CD4-positive, alpha-beta T cell treated with Interleukin-2 at 100 ng/mL for 4 hours (primary cell): ENCODE measurements at places on chromosomes 3 and 15.
A peak's percentile ranks its signal among the peaks of the same experiment; 100 is the strongest.

GRCh38 chr3:161576714-161577510 lies 80.3 kb downstream of the OTOL1 start:
- DNase-seq = no peak

DNA sequence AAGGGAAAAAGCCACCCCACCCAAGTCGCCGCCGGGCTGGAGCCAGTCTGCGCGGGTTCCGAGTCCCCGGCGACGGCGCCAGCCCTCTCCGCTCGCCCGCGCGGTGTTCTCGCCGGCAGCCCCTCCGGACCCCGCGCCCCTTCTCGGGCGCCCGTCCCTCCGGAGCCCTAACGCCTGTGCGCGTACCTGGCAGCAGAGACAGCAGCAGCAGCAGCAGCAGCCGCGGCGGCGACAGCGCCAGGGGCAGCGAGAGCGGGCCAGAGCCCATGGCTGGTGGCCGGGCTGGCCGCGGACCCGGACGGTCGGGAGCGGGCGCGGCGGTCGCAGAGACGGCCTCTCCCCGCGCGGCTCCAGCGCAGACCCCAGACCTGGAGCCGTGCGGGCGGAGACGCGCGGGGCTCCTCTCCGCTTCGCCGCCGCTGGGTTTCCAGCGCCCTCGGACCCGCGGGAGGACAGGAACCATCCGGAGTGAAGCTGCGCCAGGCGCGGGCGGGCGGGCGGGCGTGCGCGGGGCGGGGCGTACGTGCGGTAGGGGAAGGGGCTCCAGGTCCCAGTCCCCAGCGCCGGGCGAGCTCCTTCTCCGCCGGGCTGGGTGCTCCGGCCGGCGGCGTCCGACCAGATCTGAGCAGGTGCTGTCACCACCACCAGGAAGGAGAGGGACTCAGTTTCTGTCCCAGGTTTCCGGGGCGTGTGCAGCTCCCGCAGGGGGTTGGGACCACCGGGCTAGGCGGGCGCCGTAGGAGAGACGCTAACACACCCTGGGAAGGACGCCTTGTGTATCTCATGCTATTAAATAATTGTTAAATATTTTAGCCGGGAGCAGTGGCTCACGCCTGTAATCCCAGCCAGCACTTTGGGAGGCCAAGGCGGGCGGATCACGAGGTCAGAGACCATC lies at the start of gene CHRNA3:
Gene CHRNA3, minus strand, starts transcription at position 470 of the 895 bp plus-strand sequence. Its CDS starts 202 bp downstream, at position 268.
- DNase-seq = no peak

DNA sequence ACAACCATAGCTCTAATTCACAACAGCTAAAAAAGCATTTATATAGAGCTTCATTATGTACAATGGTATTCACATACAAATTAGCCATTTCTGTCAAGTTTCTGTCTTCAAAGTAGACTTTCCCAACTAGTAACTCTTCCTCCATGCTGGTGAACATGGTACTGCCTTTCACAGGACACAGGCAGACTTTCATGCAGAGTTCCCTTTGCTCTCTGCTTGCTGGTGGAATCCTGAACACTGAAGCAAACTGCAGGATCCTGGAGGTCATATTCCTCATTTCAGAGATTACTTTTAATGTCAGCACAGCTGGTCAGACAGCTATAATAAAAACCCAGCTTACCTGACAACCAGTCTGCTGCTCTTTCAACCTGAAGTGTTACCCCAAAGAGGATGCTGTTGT lies 53.6 kb downstream of the TASOR start:
- DNase-seq = no peak

DNA sequence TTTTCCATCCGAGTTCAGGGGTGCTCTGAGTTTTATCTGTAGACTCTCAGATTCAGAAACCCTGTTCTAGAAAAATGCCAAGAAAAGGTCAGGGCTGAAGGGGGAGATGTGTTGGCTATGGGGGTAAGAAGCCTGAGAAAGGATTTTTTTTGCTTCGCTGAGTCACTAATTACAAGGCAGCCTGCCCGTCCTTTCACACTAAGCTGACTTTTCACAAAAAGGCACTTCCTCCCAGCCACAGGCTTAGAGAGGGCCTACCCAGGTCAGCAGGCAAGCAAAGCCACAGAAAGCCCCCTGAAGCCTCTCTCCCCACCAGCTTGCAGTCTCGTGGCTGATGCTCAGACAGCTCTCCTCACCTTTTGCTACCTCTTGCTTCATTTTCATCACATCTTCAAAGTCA lies 192.6 kb upstream of the PRICKLE2 start:
- DNase-seq = no peak

GRCh38 chr3:134879990-134880389 lies 84.9 kb downstream of the EPHB1 start:
- no peak for DNase-seq

DNA sequence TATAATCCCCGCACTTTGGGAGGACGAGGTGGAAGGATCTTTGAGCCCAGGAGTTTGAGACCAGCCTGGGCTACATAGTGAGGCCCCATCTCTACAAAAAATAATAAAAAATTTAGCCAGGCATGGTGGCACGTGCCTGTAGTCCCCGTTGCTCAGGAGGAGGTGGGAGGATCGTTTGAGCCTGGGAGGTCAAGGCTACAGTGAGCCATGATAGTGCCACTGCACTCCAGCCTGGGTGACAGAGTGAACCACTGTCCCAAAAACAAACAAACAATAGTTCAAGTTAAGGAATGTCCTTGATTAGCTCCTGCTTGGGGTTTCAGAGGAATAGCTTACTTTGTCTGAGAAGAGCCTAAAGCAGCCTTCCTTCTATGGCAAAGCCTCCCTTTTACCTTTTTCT lies 51.7 kb upstream of the AMOTL2 start:
- no peak for DNase-seq

DNA sequence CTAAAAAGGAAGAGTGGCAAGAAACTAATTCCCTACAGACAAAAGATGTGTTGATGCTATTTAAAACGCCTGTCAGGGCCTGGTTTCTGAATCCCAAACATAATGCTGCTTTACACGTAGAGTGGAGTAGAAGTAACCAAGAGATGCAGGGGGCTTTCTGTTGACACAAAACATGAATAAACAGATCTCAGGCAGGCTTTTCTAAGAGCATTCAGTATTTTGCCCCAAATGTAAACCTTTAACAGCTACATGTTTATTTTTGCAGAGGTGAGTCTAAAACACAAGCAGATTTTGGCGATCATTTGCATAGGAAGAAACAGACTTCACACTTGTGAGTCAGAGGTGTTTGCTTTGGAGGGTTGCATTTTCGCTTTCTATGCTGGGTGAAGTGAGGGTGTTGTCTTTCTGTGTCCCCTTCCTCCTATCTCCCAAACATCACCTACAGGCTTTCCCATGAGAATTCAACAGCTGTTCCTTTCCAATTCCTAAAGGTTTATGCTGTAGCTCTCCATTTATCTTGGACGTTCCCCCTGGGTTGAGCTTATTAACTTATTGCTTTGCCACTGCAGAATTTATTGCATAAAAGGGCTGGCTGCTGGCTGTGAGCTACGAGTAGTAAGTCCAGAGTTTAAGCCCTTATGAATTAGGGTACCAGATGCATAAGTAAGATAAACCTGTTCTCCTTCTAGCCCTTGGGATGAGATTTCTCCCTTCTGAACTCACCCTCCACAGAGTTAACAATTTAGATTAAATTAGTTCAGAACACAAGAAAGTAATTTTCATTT lies 156.7 kb downstream of the DIPK2A start:
- DNase-seq = peak; percentile 21

DNA sequence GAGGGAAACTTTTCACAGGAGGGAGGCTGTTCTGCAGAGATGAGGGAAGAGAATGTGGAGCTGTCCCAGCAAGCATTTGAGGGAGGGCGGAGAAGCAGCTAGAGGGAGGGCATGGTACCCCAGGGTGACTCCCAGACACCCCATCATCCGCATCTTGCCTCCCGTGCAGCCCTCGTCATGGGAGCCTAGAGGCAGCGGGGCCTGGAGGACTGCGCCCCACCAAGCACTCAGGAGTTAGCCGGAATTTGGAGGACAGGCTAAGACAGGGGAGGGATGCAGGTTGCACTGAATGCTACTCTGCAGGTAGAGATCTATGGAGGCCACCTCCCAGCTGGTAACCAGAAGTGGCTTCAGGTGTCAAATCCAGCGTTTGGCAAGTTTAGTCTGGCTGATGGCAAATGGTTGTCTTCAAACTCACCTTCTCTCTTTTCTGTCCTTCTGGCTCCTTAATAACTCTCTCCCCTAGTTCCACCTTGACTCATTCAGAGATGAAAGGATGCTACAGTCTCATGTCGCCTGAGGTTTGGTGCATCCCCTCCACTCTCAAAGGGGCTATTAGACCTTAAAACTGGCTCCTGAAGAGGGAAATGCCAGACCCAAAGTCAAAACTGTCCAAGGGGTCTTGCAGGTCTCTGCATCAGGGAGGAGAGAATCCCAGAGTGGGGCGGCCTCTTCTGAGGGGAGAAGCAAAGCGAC lies 155.9 kb upstream of the TLE3 start:
- DNase-seq = no peak

GRCh38 chr3:131892331-131892730 lies 142.5 kb downstream of the CPNE4 start:
- no peak for DNase-seq

DNA sequence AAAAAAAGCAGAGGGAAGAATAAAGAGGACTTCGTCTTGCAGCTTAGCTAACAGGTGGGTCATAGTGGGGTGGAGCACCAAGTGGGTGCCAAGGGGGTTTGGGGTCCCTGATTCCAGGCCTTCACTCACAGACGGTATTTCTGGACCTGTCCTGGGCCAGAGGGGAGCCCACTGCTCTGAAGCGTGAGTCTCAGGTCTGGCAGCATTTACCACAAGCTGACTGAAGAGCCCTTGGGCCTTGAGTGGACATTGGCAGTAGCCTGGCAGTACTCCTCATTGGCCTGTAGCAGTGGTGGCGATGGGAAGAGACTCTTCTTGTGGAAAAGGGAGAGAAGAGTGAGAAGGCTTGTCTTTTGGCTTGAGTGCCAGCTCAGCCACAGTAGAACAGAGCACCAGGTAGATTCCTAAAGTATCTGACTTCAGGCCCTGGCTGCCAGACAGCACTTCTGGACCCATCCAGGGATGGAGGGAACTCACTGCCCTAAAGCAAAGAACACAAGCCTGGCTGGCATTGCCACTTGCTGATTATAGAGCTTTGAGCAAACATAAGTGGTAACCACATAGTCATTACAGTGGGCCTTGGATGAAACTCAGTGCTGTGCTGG lies 72.9 kb downstream of the GLDN start:
- no peak for DNase-seq

GRCh38 chr3:187227658-187228258 lies 30.5 kb downstream of the RTP1 start:
- DNase-seq = no peak

GRCh38 chr3:81869382-81869781 lies 107.9 kb upstream of the GBE1 start:
- no peak for DNase-seq

GRCh38 chr3:169103951-169104941 lies 559.3 kb downstream of the MECOM start:
- DNase-seq = no peak

GRCh38 chr15:51205050-51205975 lies 110.6 kb upstream of the TNFAIP8L3 start:
- DNase-seq = no peak

GRCh38 chr3:102165367-102165766 lies 269.4 kb upstream of the ZPLD1 start:
- no peak for DNase-seq

DNA sequence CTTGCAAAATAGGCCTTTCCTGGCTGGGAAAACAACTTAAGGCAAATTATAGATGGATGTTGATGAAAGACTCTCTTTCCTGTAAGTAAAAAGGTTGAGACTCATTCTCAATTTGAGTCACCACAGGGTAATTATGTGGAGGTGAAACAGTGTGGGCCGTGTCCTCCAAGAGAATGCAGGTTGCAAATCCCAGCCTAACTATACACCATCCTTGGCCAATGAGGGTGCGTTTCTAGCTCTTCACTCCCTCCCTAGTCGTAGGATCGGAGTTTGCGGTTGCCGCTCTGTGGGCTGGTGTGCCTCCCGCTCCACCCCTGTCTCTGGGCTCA lies 259.9 kb downstream of the PLCL2 start:
- DNase-seq = no peak

GRCh38 chr15:89494941-89495637 lies 1.3 kb downstream of the RHCG start:
- no peak for DNase-seq

- peak; percentile 62 for DNase-seq
Observed at GRCh38 chr15:50315814-50316630, 39.0 kb downstream of the GABPB1 start.

DNA sequence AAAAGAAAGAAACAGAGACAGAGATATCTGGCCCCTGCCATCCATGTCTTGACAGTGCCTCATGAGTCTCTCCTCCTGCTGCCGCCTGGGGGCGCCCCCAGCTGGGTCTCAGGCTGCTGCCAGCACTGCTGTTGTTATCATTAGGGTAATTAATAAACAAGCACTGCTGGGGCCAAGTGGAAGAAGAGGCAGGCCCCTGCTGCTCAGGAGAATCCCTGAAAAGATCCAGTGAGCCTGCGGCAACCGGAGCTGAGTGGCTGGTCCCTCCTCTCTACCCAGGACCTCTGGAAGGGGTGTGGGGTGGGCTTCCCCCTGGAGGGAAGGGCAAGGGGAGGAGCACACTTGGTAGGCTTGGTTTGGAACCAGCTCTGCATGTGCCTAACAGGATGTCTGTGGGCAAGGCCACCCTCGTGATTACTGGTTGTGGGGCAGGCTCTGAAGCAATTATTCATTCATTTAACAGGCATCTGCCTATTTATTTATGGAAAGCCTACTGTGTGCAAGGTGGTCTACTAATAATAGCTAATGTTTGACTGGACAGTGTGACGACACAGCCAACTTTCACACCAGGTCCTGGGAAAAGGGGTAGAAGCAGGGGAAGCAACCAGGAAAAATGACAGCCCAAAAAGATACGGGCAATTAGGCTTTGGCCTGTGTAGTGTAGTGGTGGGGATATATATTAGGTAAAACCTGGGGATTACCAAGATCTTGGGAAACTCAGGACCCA lies 1.2 kb upstream of the TYRO3 start:
- peak; percentile 75 for DNase-seq

DNA sequence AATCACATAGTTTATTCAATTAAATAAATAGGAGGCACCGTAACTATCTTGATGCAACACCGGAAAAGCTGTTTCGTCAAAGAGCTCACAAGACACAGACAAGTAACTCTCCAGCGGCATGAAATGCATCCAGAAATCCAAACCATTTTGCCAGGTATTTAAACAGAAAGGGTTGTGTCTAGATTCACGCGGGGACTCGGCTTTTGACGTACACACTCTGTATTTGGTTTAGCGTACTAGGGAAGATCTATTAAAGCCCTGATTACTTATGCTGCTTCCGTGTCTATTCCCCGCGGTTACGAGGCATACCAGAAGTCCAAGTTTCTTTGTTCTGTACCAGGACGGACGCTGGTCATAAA lies 718 bp downstream of the BNIP2 start:
- DNase-seq = peak; percentile 42

- DNase-seq = no peak
Observed at GRCh38 chr15:79073336-79073735, 17.2 kb downstream of the RASGRF1 start.

GRCh38 chr3:61451841-61452240 lies 109.5 kb upstream of the PTPRG start:
- DNase-seq = no peak
